Osteoblast (primary cell): ENCODE measurements at places on chromosomes 4 and X.

DNA sequence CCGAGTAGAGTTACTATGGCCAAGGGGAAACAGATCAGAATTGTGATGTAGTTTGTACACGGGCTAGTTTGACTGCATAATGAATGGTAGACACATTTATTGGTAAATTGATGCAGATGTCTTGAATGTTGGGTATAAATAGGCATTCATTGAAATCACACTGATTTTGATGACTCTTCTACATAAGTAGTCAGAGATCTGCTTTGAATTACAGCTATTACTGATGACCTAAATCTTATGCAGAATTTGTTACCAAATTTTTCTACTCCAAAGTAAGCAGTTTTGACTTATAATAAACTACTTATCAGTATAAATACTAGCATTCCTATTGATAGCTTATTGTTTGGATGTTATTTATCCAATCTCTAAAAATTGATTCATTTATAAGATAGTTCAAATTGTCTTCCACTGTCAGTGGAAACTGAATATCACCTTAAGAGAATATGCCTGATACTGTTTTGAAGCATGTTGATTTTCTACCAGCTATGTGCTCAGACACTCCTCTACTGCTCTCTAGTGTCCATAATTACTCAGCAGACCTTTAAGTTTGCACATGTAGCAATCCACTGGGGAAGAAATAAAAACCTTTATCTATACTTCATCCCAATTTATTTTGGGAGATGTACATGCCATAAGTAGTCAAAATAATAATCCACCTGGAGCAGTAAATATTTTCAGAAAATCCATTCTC is 120.3 kb downstream of the RASL11B start:
- DNase-seq: peak; percentile 50

- no peak for DNase-seq
Observed at GRCh38 chrX:109943092-109943739, 59.7 kb upstream of the TMEM164 start.

DNA sequence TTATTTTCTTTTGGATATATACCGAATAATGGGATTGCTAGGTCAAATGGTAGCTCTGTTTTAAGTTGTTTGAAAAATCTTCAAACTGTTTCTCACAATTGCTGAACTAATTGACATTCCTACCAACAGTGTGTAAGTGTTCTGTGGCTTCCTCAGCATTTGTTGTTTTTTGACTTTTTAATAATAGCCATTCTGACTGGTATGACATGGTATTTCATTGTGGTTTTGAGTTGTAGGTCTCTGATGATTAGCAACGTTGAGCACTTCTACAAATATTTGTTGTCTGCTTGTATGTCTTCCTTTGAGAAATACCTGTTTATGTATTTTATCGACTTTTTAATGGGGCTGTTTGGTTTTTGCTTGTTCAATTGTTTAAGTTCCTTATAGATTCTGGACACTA is 680.1 kb upstream of the GRIA3 start:
- DNase-seq: no peak

DNA sequence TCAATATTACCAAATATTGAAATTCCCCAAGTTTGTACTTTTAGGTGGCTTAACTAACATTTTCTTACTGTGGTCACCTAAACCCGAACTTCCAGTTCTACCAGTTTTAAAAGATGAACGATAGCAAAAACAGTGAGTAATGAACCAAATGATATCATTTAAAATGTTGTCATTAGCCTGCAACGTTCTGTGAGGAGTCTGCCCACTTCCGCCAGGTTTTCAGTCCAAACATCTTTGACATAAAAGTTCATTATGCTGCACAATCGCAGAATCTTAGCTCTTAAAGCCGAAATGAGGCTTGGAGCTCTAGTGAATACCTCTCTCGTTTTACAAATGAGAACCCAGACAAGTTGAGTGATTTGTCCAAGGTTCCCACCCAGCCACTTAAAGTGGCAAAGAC is 762 bp downstream of the PIGA start:
- DNase-seq: no peak

GRCh38 chr4:1168191-1169101 is 3.9 kb downstream of the SPON2 start:
- DNase-seq: peak; percentile 83

- DNase-seq: no peak
Observed at GRCh38 chrX:6432226-6432625, 102.7 kb downstream of the VCX3A start.

DNA sequence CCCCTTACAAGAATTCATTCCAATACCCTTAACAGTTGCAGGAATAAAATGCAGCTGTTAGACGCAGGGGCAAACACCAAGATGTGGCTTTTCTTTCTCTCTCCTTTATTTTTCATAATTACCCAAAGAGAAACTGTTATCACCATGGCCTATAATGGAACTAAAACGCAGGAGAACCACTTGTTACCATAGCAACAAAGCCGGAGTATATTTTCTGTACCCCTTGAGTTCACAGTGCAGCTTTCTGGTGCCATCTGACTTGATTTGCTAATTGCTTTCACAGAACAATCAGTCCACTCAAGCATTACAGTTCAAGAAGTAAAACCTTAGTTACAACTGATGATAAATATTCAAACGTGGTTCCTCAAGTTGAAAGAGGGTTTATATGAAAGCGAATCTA is 157.9 kb downstream of the AMELX start:
- no peak for DNase-seq

DNA sequence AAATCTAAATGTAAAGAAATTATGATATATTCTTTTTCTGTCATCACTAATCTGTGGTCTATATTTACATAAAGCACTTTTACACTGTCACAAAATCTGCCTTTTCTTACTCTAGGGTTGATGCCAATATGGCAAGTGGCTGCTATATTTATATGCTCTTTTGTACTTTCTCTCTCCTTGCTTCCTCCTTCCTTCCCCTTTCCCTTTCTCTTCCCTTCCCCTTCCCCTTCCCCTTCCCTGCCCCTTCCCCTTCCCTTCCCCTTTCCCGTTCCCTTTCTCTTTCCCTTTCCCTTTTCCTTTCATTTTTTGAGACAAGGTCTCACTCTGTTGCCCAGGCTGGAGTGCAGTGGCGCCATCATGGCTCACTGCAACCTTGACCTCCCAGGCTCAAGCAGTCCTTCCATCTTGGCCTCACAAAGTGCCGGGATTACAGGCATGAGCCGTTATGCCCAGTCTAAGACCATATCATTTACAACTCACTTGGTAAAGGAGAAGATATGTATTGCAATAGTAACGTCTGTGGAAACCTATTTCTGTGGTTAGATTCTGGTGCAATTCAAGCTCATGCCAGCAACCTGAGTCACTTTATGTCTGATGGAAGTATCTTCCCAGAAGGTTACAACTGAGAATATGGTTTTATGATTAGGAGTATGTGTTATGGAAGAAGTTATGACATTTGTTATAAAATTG is 13.9 kb upstream of the PLAC8 start:
- DNase-seq: peak; percentile 82

- DNase-seq: peak; percentile 85
Observed at GRCh38 chr4:169492436-169493163, 119.8 kb downstream of the NEK1 start.

DNA sequence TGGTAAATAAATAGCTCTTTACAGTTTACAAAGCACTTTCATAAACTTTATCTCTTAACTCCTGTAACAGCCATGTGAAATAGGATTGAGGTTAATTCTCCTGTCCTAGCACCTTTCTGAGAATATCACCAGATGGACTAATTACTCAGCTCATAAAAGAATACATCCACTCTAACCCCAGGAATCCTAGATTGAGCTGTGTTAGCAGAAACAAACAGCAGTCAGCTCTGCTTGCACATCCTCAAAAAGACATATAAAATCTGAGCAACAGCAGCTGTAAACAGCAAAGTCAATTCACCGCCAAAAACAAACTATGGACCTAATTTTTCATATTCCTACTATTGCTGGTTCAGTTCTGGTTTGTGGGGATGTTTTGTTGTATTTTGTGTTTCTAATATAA is 182.8 kb downstream of the QDPR start:
- no peak for DNase-seq

DNA sequence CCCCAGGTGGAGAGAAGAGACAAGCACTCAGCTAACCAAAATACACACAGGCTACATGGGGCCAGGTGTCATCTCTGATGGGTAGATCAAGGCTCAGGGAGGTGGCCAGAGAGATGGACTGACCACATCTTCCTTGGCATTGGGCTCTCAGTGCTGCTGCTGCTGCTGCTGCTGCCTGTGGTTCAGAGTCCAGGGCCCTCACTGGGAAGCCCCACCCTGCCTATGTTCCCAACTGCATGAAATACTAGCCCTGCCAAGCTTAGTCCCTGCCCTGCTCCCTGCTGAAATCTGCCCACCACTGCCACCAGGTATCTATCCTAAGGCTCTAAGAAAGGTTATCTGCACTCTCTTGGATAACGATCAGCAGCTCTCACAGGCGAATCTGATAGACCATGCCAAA is 118.7 kb downstream of the EFHC2 start:
- no peak for DNase-seq

- no peak for DNase-seq
Observed at GRCh38 chrX:17629519-17629918, 107.8 kb upstream of the SCML1 start.

- no peak for DNase-seq
Observed at GRCh38 chrX:82362550-82362949, 1145.5 kb upstream of the POU3F4 start.

GRCh38 chr4:188536826-188537225 is 397.6 kb downstream of the TRIML1 start:
- no peak for DNase-seq

GRCh38 chrX:40912576-40912975 is 172.7 kb upstream of the USP9X start:
- DNase-seq: peak; percentile 8

GRCh38 chrX:128634754-128635153 is 582.6 kb upstream of the ACTRT1 start:
- DNase-seq: no peak

GRCh38 chr4:5799406-5799805 is 88.4 kb downstream of the EVC start:
- no peak for DNase-seq

DNA sequence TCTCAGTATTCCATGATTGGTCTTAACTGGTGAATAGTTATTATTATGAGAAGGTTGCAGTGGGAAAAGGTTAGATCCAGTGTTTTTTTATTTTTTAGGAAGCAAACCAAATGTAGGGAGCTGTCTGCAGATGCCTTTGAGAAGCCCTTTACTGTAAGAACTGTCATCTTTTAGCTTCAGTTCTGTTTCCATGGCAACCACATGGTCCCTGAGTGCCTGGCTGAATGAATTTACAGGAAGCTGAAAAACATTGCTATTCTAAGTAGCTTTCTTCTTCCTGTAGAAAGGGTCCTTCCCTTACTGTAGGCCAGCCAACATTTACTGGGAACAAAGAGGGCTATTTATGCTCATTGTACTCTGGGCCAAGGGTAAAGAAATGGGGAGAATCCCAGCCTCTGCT is 103.3 kb downstream of the DCLK2 start:
- no peak for DNase-seq

GRCh38 chrX:17375367-17375636 is 302 bp downstream of the NHS start:
- no peak for DNase-seq

GRCh38 chr4:53981567-53981966 is 82.8 kb downstream of the CHIC2 start:
- DNase-seq: no peak

DNA sequence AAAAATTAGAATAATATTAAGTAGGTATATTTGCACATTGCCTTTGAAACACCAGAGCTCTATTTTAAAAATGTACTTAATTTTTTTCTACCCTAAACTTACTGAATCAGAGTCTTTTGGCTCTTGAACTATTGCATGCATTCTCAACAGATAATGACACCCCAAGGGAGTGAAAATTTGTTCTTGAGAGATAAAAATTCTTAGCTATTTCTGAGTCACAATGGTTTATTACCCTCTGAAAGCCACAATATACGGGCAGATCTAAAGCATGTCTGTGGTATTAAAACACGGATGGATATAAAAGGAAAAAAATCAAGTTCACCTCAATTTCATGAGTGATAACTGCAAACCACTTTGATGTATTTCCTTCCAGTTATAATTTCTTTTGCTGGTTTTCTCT is 636.3 kb upstream of the FTHL17 start:
- DNase-seq: peak; percentile 39
